Adrenal gland (tissue), 19 donors: ENCODE measurements at places on chromosomes 12 and 14. TPM values are rescaled to one million over a fixed set of nuclear protein-coding genes. Genes with fewer than 3 reads are reported as not detected.

Gene LALBA
- total RNA-seq, result not detected

Gene AHNAK2
- total RNA-seq, result 0.67 TPM

DNA sequence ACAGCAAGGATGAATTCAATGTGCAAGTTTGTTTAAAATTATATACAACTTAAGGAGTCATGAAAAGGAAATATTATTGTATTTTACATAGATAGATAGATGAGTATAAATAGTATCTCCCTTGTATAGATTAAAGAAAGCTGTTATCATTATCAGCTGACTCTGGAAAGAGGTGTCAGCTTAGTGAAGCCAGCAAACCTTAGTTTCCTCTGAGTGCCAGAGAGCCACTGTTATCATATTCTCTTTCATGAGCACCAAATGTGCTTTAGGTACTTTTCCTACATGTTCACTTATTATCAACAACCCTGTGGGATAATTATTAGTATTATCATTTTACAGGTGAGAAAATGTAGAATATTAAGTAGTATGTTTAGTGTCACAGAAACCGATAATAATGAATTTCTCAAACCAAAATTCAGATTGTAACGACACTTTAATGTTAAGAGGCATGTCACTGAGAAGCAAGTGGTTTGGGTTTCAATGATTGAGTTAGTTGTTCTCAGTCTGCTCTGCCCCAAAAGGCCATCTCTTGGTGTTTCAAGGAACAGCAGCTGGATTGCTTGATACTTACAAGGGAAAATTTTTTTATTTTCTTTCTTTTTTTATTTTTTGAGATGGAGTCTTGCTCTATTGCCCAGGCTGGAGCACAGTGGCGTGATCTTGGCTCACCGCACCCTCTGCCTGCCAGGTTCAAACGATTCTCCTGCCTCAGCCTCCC, 53.7 kb downstream of the PLEKHA5 start:
- no peak for DNase-seq

GRCh38 chr14:25756876-25757275, 706.9 kb upstream of the STXBP6 start:
- no peak for DNase-seq

DNA sequence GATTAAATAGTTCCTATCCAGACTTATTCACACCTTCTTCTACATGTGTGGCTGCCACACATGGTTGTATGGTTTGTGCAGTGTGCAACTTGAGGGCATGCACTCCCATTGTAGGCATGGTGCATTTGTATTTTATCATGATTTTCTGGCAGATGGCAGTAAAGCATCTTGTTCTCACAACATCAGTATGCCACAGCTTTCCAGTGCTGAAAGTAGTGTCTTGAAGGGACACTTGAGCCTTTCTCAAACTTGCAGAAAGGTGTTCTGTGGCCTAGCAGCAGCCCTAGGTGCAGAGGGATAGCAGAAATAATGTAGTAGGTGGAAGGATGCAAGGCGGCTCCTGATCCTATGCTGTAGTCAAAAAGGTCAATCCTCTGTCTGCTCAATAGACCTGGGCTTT, 72.9 kb downstream of the LMNTD1 start:
- no peak for DNase-seq

Gene EXOC3L4
- total RNA-seq, result 0.12 TPM
